ENCODE measurements at places on chromosomes 11 and 22.

- DNase-seq = no peak
Measured at GRCh38 chr22:48474881-48475280, 1352.8 kb downstream of the BRD1 start.

DNA sequence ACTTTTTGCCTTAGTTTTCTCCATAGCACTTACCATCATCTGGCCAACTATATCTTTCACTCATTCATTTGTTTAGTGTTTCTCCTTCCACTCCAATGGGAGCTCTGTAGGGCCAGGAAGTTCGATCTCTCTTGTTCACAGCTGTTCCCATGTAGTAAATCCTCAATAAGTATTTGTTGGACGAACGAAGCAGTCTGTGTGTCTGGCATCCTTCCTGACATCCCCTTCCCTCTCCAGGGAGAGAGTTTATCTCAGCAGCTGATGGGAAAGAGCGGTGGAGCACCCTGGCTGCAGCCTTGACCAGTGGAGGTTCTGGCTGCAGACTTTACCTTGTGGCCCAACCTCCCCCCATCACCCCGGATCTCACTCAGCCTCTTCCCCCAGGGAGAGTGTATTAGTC lies 141.7 kb downstream of the CHST1 start:
- DNase-seq = no peak

DNA sequence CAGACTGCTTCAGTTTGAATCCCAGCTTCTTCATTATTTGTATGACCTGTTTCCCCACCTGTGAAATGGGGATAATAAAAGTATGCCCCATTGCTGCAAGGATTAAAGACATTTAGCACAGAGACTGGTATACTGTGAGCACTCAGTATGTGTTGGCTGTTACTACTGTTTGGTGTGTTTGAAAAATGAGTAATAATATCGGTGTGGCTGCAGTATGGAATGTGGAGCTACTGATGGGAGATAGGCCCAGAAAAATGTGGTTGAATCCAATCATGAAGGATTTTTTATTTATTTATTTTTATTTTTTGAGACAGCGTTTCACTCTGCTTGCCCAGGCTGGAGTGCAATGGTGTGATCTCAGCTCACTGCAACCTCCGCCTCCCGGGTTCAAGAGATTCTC lies 9.1 kb upstream of the C1QTNF4 start:
- DNase-seq = no peak

DNA sequence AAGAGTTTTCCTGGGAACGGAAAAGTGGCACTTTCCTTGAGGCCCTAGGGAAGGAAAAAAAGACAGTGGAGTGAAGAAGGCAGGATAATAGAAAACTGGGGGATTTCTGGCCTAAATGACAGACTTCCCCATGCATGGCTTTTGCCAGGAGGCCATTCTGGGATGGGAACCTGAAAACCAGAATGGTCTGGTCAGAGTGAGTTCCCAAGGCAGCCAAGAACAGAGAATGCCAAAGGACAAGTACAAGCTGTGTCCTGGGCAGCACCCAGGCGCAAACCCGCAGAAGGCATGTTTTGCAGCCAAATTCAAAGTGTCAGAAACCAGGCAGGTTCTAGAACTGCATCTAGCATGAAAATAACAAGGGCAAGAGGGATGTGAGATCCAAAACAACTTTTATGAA lies 162.4 kb downstream of the SPON1 start:
- no peak for DNase-seq

DNA sequence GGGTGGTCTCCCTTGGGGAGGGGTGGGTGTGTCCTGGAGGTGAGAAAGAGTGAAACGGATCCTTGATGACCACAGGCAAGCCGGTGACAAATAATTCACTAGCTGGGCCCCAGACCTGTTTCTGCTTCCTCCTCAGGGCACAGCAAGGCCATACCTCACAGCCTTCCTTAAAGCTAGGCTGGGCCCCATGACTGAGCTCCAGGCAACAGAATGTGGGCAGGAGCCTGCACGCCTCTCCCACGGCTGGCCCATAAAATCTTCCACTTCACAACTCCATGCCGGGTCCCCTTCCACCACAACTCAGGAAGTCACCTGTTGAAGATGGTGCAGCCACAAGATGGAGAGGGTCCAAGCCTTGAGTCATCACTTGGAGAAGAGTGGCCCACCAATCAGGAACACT lies 23.9 kb downstream of the SLC22A12 start:
- DNase-seq = no peak

DNA sequence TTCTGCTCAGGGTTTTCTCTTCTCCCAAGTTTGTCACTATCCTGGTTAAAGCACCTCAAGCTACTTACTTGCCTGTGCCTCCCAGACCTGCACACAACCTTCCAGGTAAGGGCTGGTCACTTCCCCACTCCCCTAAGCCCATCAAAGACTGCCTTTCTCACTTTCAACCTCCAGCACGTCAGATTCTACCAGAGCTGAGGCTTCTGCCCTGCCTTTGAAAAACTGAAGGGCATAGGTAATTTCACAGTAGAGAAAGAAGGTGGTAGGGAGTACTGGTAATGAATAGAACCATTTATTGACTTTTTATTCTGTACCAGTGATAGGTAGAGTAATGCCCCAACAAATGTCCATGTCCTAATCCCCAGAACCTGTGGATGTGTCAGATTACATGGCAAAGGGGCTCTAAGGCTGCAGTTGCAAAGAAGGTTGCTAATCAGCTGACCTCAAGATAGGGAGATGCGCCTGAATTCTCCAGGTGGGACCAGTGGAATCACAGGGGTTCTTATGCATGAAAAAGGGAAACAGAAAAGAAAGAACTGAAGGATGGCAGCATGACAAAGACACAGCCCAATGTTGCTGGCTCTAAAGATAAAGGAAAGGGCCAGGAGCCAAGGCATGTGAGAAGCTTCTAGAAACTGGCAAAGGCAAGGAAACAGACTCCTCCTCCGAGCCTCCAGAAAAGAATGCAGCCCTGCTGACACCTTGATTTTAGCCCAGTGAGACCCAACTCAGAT lies 89.0 kb downstream of the SLC1A2 start:
- DNase-seq = no peak

GRCh38 chr11:102253020-102253715 lies 64.1 kb upstream of the BIRC3 start:
- DNase-seq = no peak

GRCh38 chr11:113994077-113994954 lies 19.4 kb downstream of the HTR3A start:
- DNase-seq = peak; percentile 18

- no peak for DNase-seq
Measured at GRCh38 chr22:31105282-31105929, 2.0 kb downstream of the SELENOM start.

DNA sequence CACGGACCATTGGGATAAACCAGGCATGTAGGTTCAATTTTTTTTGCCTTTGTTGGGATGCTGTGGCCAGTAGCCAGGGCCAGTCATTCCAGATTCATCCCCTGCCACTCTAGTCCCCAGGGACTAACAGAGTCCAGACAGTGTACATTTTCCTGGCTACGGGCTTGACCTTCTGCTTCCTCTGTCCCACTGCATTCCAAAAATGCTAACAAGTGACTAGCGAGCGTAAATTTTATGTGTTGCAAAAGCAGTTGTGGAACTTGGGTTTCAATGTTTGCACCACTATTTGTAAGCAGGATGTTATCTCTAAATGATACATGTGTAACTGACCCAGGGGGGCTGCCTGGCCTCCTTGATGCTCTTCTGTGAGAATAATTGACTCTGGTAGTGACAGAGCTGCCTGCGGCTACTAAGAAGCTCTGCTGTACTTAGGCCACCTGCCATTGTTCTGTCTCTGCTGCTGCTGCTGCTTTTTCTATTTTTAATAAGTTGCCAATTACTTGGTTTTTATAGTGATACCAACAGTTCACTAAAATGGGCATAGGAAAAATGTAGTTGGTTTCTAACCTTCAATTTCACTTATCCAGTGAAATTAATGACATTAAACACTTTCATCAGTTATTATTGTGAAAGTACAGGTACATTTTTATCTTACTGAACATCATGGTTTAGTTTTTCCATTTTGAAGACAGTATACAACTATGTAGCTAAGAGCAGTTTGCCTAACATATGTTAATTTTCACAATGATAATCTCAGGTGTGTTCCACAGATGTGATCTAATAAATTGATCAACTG lies 26.8 kb downstream of the TNRC6B start:
- no peak for DNase-seq

DNA sequence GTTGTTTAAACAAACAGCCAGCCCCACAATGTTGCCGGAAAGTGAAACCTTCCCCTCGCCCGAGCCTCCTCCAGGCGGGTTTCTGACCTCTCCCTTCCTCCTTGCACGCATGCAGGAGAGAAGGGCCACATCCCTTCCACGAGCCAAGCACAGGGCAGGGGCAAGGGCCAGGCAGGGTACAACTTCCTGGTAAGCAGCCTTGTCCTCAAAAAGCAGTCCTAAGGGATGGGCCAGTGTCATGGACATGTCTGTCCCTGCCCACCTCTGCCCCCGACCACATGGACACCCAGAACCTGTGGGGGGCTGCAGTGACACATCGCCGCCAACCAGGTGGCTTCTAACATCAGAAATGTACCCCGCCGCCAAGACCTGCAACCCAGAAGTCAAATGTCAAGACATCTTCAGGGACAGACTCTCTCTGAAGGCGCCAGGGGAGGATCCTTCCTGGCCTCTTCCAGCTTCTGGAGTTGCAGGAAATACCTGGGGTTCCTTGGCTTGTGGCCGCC lies 145.3 kb downstream of the CRYBB2 start:
- DNase-seq = no peak

GRCh38 chr11:77147668-77148321 lies 19.7 kb downstream of the MYO7A start:
- DNase-seq = peak; percentile 33

DNA sequence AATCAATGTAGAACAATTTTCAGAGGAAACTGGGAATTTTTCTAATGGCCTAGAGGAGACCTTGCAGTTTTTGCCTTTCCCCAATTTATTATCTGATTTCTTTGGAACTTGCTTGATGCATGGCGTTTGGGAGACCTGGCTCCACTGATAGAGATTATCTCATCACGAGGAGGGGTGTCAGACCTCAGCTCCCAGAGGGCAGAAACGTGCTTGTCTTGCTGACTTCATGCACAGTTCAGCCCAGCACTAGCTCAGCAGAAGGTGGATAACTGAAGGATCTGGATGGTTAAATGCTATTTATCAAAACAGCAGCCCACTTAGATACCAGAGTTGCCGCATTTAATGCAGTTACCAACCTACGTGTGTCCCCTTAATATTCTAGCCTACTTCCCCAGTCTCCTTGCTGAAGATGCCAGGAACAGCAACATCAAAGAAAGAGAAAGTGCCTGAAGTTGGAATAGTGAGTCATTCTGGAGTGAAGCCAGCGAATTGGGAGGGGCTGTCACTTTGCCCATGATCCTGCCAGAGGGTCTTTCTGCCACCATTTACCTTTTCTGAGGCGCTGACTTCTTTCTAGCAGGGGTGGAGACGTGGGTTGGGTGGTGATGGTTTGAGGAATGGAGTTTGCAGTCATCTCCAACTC lies 133.5 kb upstream of the CADM1 start:
- no peak for DNase-seq

DNA sequence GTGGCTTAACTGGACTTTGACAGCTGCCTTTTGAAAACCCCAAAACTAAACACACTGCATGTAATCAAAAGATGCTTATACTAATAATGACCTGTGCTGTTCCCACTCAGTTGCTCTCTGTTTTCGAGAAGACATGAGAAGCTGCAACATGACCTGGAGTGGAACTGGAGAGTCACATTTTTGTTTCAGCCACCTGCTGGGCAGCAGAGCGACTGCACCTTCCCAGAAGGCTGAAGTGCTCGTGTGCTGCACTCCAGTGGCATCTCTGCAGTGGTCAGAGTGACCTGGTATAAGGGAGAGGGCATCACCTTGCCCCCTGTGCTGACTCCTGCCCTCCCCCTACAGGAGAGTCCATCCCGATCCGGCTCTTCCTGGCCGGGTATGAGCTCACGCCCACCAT lies 8.6 kb downstream of the THYN1 start:
- DNase-seq = no peak

GRCh38 chr11:116279511-116279910 lies 493.3 kb downstream of the BUD13 start:
- DNase-seq = no peak

Measured in stimulated activated CD8-positive, alpha-beta memory T cell treated with anti-CD3 and anti-CD28 coated beads, Interleukin-2, amount 100 ng/mL, for 48 hours (primary cell).